ENCODE measurements at places on chromosomes 2 and 18.

GRCh38 chr2:67752969-67753368 is 309.8 kb downstream of the C1D start:
- no peak for DNase-seq

GRCh38 chr2:237691029-237691907 is 63.9 kb downstream of the LRRFIP1 start:
- DNase-seq, result no peak

DNA sequence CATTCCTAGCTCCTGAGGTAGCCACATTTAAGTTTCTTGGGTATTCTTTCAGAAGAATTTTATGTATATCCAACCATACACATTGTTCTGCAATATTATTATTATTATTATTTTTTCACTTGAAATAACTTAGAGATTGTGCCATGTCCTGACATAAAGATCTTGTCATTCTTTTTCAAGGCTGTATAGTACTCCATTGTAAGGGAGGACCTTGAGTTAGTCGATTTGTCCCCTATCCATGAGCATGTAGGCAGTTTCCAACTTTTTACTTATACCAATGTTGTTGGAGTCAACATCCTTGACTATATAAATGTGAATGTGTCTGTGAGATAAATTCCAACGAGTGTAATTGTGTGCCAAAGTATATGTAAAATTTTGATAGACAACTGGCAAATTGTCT is 891 bp upstream of the EGR4 start:
- DNase-seq, result no peak

GRCh38 chr2:20449501-20450200 is 2.8 kb downstream of the RHOB start:
- no peak for DNase-seq

GRCh38 chr2:197828464-197829135 is 24.2 kb downstream of the PLCL1 start:
- DNase-seq, result no peak

GRCh38 chr2:1992280-1992679 is 248.0 kb upstream of the PXDN start:
- DNase-seq, result no peak

GRCh38 chr2:107801498-107801897 is 25.2 kb upstream of the RGPD4 start:
- DNase-seq, result no peak

DNA sequence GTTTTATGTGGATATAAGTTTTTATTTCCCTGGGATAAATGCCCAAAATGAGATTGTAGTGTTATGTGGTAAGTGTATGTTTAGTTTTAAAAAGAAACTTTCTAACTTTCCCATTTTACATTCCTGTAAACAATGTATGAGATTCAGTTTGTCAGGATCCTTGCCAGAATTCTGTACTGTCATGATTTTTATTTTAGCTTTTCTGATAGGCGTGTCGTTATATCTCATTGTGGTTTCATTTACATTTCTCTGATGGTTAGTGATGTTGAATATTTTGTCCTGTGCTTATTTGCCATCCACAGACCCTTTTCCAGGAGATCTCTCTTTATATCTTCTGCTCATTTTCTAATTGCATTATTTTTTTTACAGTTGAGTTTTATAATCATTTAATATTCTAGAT is 245.6 kb upstream of the CDH2 start:
- no peak for DNase-seq

DNA sequence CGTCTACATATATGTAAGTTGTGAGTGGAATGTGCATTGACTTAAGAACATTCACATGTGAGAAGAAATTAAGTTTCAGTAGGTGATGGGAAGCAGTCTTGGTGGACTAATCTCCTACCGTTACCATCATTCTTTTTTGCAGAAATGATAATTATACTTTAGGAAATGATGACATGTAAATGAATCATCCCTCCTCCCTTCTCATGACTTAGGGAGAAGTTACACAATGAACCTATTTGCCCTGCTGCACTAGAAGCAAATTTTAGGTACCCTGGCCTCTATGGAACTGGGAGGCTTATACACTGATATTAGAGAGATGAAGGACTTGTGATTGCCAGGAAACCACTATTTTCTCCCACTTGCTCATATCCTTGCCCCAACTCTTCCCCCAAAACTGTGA is 214.2 kb downstream of the CALCRL start:
- no peak for DNase-seq

- DNase-seq, result no peak
These were observed 26.8 kb upstream of the ASXL2 start for GRCh38 chr2:25905126-25905525.

GRCh38 chr2:156918410-156918809 is 339.1 kb upstream of the GALNT5 start:
- no peak for DNase-seq

- DNase-seq, result no peak
These were observed 331.1 kb downstream of the GULP1 start for GRCh38 chr2:188622601-188623260.

DNA sequence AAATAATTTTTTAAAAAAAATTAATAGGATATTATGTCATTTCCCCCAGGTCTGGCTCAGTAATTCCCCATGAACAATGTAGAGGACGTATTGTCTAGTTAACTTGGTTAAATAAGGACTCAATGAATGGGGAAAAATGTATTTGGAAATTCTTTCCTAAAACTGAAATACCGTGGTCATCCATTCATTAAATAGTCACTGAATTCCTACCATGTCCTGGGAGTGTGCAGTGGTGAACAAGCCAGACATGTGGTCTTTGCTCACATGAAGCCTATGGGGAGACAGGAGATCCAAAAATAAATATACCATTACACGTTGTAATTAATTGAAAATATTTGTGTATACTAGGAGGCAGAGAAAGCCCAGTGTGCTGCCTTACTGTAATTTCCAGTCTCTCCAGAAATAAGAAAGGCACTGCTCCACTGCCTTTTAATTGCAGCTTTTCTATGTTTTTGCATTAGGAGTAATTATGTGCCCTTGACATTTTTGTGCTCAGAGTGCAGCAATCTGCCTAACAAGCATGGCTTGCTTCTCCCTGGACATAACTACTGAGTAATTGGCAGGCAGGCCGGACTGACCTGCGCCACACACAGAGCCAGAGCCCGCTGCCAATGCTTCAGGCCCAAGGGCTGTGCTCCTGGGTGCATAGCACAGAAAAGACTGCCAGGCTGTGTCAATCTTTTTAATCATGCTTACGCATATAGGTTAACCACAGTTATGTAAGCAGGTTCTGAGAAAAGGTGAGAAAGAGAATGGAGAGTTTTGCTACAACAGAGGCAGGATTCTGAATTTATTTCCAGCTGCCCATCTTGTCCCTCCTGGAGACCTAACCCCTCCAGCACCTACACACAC is 22.2 kb upstream of the TTC39C start:
- DNase-seq, result peak; percentile 84

DNA sequence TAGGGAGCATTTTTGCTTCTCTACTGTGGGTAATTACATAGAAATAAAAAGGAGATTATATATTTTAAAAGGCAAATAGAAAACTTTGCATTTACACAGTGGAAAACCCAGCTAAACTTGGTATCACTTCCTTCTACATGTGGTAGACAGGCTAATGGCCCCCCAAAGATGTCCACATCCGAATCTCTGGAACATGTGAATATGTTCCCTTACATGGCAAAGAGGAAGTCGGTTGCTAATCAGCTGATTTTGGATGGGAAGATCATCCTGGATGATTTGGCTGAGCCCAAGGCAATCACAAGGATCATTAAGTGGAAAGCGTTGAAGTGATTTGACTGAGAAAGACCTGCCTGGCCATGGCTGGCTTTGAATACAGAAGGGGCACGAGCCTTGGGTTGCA is 26.2 kb downstream of the CREG2 start:
- DNase-seq, result no peak

GRCh38 chr2:164386231-164386630 is 235.1 kb downstream of the GRB14 start:
- DNase-seq, result no peak

- no peak for DNase-seq
These were observed 8.6 kb downstream of the ALLC start for GRCh38 chr2:3666613-3666975.

GRCh38 chr2:144443837-144444817 is 75.8 kb downstream of the ZEB2 start:
- DNase-seq, result no peak

- peak; percentile 47 for DNase-seq
These were observed 485.2 kb downstream of the PTPRM start for GRCh38 chr18:8052237-8052701.

- no peak for DNase-seq
These were observed 124.2 kb upstream of the SIX3 start for GRCh38 chr2:44817256-44817655.

DNA sequence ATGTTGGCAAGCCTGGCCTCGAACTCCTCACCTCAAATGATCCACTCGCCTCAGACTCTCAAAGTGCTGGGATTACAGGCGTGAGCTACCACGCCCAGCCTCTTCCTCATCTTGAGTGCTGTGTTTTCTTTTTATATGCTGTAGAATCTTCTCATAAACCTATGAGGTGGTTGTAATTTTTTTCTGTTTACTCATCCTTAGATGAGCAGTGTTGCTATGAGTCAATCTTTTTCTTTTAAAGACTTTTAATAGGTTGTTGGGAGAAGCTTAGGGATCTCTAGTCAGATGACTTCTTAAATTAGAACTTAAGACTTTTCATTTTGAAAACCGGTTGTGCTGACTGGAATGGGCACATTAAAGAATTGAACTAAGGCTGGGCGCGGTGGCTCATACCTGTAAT is 8.7 kb upstream of the AAK1 start:
- no peak for DNase-seq

DNA sequence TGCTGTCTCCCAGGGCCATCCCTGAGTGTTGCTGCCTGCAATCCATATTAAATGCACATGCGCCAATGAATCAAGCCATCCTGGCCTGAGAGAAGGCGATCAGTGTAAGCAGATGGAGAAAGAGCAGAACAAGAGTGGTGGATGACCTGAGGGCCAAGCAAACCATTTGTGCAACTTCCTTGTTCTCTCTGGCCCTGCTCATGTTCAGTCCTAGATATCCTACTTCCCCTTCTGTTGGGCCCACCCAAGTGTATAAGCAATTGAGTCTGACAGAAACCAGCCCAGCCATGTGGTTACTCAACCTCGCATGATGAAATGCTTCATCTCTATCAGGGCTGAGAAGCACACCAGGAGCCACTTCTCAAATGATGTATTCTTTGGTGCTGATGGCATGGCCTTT is 383.1 kb upstream of the ID2 start:
- DNase-seq, result no peak

GRCh38 chr2:204228169-204228886 is 291.8 kb downstream of the ICOS start:
- DNase-seq, result no peak

GRCh38 chr2:191436368-191437055 is 191.3 kb downstream of the MYO1B start:
- DNase-seq, result no peak

Data from CD4-positive, alpha-beta memory T cell (primary cell).